ENCODE measurements at places on chromosomes 16 and 17.
A peak's percentile ranks its signal among the peaks of the same experiment; 100 is the strongest.

- no peak for DNase-seq
These were observed 19.8 kb upstream of the CHMP6 start for GRCh38 chr17:80971704-80972304.

- peak; percentile 71 for DNase-seq
These were observed 246.6 kb upstream of the RPL38 start for GRCh38 chr17:73956595-73957465.

DNA sequence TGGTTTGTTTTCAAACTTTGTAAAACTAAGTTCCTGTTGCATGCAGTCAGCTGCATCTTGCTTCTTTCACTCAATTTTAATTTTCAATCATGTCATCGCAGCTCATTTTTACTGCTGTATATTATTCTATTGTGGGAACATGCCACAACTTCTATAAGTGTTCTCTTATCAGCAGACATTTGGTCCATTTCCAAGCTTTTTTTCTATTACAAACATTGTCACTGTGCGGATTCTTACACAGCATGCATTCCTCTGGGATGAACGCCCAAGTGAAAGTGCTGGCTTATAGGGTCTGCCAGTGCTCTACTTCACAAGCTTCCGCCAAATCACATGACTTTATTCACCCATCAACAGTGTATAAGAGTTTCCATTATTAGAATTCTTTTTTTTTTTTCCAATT lies 22.7 kb downstream of the GINS3 start:
- DNase-seq: no peak

GRCh38 chr16:65384441-65384840 lies 262.6 kb upstream of the CDH11 start:
- DNase-seq: no peak

- DNase-seq: peak; percentile 25
These were observed 2.3 kb downstream of the NGFR start for GRCh38 chr17:49497148-49498028.

DNA sequence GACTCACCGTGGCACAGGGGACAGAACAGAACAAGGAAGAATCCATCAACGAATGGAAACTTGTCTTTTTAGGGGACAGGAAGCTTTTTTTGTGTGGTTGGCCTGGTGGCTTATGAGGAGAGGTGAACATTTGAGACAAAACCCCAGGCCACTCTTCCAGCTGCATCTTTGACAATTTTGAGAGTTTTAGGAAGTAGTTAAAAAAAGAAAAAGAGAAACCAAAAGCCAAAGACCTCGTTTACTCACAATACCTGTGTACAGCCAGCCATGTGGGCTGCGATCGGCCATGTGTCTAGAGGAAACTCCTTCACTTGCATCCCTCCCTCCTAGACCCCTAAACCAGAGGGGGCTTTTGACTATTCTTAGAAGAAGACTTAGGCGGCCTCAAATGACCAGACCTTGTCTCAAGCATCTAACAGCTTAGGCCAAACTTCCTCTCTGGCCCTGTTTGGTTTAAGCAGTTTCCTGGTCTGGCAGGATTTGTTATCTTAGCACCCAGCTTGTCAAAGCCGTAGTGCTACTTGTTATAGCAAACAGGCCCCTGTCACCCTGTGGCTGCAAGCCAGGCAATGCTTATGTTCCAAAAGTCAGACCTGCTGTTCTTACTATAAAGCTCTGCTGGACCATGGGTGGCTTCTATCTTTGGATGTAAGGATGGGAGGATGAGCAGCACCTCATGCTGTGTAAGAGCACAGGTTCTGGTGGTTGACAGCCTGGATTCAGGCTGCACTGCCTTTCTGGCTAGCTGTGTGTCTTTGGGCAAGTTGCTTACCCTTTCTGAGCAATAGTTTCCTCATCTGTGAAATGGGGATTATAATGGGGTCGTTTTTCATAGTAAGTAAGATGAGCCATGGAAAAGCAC lies 17.7 kb downstream of the KSR1 start:
- peak; percentile 40 for DNase-seq

- DNase-seq: peak; percentile 49
These were observed 1.5 kb downstream of the CACNA1H start for GRCh38 chr16:1154291-1154886.

GRCh38 chr16:85645021-85645589 lies 32.0 kb downstream of the GSE1 start:
- peak; percentile 76 for DNase-seq

DNA sequence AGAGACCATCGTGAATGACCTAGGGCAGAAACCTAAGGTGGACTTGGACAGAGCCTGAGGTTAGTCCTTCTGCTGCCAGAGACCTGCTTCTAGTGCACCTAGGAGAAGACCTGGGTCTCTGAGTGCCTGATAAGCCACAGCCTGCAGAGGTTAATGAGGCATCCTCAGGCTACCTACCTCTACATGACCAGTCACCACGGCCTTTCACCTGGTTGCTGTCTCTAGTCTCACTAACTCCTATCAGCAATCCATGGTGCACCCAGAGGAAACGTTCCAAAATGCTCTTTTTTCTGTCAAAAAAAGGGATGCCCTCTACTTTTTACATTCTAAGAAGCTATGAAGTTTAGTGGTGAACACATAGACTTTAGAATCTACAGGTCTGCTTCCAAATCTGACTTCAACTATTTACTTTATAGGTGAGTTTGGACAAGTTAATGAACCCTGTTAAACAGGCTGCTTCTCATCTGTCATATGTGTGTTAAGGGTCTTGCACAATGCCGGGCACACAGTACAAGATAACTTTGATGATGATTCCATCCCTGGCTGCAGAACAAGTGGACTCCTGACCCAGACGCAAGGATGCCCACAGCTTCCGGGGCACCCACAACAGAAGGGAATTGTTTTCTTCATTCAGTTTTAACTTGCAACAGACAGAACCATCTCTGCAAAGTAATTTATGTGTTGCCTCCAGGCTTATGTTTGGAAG lies 469.9 kb upstream of the CDH5 start:
- DNase-seq: no peak

GRCh38 chr17:564526-565065 lies 150.0 kb downstream of the VPS53 start:
- no peak for DNase-seq

DNA sequence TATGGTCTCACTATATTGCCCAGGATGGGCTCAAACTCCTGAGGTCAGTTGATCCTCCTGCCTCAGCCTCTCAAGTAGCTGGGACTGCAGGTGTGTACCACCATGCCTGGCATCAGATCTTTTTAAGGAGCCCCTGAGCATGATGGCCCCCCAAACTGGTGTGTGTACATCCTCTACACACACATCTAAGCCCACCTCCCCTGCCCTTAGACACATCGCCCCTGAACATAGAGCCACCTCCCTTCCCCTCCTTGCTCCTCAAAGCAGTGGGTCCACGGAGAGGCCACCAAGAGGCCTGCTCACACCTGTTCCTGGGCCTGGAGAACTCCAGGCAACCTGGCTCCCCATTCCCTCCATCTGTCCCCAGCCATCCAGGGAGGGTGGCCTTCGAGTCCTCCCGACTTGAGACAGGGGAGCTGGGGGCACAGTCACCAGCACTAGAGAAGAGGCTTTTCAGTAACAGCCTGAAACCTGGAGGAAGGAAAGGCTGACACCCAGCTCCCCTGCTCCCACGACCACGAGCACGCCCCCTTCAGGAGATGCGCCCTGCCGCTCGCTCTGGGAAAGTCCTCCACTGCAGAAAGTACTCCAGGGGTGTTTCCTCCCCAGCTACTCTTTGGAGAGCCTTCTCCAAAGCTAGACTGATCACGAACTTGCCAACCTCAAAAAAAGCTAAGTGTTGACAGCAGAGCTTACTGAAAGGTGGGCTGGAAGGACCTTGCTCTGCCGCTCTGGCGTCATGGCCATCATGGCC lies 12.6 kb upstream of the PRR29 start:
- no peak for DNase-seq

- no peak for DNase-seq
These were observed 10.3 kb downstream of the UBE2O start for GRCh38 chr17:76442341-76443338.

DNA sequence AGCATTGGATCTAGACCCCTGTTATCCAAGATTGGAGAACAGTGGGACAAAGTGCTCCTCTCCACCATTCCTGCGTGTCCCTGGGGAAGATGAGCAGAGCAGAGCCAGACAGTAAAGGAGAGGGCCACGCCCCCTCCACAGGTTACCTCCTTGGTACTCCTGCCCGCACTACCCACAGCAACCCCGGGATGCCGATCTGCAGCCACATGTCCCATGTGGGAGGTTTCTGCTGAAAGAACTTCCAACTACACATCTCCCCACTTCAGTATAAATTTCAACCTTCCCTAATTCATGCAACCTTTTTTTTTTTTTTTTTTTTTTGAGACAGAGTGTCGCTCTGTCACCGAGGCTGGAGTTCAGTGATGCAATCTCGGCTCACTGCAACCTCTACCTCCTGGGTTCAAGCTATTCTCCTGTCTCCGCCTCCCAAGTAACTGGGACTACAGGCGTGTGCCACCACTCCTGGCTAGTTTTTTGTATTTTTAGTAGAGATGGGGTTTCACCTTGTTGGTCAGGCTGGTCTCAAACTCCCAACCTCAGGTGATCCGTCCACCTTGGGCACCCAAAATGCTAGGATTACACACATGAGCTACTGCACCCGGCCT lies 2.3 kb downstream of the RAB37 start:
- peak; percentile 27 for DNase-seq

DNA sequence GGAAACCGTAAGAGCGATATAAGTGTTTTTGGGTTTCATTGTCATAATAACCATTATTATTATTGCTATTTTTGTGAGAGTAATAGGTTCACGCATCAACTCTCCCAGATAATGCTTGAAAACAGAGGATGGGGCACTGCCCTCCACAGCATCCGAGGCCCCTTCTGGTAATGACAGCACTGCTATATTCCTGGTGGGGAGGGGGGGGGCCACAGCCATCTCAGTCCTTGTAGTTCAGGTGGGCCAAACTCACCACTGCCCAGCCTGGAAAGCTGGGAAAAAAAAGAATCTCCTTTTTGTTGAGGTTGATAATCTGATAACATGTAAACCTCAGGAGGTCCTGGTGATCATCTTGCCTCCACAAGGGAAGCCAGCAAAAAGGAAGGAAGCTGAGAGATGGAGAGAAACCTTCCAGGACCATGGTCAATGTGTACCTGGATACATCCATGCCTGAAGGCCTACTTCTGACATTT lies 706 bp downstream of the C16orf95 start:
- DNase-seq: no peak

- DNase-seq: no peak
These were observed 170.2 kb downstream of the RAB11FIP4 start for GRCh38 chr17:31561469-31562375.

GRCh38 chr16:15677447-15677846 lies 27.4 kb downstream of the NDE1 start:
- DNase-seq: no peak

- no peak for DNase-seq
These were observed 29.6 kb upstream of the FOXK2 start for GRCh38 chr17:82489851-82490511.

- no peak for DNase-seq
These were observed 89.9 kb downstream of the ZNF778 start for GRCh38 chr16:89307421-89307805.

DNA sequence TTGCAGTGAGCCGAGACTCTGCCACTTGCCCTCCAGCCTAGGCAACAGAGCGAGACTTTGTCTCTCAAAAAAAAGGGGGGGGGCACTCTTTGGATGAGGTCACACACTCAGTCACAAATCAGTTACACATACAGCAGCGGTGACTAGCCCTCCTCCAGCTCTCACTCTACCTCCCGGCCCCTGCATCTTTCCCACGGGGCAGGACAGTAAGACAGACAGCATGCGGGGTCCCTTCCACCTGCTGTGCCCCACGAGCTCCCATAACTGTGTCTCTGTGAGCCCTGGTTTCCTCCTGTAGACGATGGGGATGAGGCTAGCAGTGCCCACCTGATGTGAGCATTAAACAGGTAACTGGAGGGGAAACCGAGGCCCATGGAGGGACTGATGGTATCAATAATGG lies 5.2 kb downstream of the CIBAR2 start:
- DNase-seq: no peak

DNA sequence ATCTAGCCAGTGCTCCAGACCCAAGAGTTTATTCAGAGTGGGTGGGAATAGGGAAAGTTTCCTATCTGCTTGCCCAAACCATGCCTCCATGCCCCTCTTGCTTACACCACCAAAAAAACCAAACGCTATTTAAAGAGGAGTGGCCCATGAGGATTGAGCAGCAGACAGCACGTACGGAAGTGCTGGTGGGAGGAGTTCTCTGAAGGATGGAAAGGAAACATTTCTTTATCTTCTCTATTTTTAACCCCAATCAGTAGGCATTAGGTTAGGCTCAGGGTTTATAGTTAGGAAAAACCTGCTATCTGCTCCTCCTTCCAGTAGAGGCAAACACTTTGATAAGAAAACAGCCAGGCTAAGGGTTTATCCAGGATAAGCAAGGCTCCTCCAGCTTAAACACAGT lies 235.3 kb downstream of the ZFHX3 start:
- no peak for DNase-seq

- DNase-seq: no peak
These were observed 996 bp downstream of the SLC25A10 start for GRCh38 chr17:81713004-81713555.

GRCh38 chr16:27729516-27730304 lies 179.8 kb downstream of the KATNIP start:
- no peak for DNase-seq

DNA sequence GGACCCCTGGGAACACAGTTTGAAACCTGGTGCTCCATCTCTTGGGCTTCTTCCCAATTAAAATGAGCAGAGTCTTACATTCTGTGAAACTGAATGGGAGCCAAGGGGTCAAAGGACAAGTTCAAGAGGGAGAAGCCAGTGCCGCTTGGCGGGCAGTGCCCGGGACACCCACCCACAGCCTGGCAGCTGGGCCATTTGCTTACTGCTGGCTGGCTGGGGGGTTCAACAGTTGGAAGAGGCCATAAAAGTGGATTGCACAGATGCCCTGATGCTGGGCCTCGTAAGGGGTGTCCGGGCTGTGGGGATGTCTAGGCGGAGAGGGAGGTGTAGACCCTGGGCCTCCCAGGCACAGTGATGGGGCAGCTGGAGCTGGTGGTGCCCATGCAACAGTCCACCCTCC lies 52.1 kb downstream of the CMIP start:
- no peak for DNase-seq

DNA sequence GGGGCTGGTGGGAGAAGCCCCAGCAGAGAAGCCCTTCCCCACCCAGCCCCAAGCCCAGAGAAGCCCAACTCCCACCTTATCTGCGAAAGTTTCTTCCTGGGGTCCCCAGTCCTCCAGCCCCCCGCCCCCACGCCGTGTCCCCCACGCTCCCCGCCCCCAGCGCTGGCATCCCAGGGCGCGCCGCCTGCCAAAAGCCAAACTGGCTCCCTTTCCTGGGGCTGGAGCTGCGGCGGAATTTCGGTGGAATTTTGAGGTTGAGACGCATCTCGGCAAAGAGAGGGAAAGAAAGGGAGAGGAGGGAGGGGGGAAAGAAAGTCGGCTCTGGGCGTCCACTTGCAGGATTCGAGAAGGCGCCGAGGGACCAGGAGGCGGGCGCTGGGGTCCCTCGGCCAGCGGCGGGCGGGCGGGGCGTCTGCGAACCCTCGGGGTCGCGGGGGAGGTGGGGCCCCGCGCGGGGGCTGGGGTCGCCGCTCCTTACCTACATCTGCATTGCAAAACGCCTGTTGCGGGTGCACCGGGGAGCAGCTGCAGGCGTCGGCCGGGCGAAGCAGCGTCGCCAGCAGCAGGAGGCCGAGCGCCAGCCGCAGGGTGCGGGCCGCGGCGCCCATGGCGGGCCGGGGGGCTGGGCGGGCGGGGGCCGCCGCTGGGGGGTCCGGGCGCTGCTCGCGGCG lies 571 bp downstream of the TIMP2 start:
- no peak for DNase-seq
